Activated naive CD8-positive, alpha-beta T cell treated with anti-CD3 and anti-CD28 coated beads, Interleukin-2, amount 50 U/mL, for 24 hours (primary cell): ENCODE measurements at places on chromosomes 2 and 18.

- no peak overlapping the region for H3K4me3 ChIP-seq
- no peaks in the 10 kb centered on the region for H3K36me3 ChIP-seq
- no peak for DNase-seq
- no peaks in the 10 kb centered on the region for H3K4me1 ChIP-seq
Measured at GRCh38 chr18:63683890-63684289, 18.9 kb upstream of the SERPINB11 start.

DNA sequence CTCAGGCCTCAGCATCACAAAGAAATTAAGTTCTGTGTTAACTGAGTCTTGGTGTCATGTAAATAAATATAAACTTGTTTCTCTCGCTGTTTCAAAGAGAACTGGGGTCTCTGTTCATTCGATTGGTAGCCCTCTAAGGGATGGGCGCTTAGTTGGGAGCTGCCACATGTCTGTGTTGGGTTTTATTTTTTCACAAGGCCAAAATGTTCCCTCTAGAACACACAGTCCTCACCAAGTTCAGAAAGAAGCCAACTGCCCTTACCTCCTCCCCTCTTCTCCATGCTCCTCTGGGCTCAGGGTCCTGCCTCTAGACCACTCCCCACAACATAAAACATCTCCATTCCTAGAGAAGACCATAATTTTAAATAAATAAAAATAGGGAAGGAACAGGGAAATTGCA is 490.9 kb downstream of the TNS1 start:
- no peaks in the 10 kb centered on the region for H3K36me3 ChIP-seq
- H3K4me3 ChIP-seq: no peak overlapping the region
- H3K27me3 ChIP-seq: peaks cover 6% of the 10 kb centered on the region
- DNase-seq: no peak

DNA sequence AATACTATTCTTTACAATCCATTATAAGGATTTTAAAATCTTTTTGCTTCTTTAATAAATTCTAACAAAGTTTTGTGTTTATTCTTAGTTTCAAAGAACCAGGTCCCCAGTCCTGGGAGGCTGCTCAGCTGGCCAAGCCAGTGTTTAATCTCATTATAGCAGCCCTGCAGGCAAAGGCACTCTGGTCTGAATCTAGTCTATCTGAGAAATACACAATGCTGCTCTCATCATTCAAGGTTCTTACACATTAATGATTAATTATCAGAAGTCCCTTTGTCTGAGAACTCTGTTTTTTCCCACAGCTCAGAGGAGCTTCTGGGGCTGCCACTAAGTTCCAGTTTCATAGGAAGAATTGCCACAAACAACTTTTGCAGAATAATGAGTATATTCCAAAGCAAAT is 27.7 kb downstream of the KCTD18 start:
- no peaks in the 10 kb centered on the region for H3K27me3 ChIP-seq
- no peak overlapping the region for H3K27ac ChIP-seq
- no peaks in the 10 kb centered on the region for H3K4me1 ChIP-seq
- H3K36me3 ChIP-seq: no peaks in the 10 kb centered on the region
- no peak for DNase-seq

GRCh38 chr2:175454953-175455389 is 273.5 kb upstream of the ATP5MC3 start:
- H3K27me3 ChIP-seq: peaks cover 4% of the 10 kb centered on the region
- DNase-seq: no peak
- H3K27ac ChIP-seq: no peak overlapping the region
- no peak overlapping the region for H3K4me3 ChIP-seq

DNA sequence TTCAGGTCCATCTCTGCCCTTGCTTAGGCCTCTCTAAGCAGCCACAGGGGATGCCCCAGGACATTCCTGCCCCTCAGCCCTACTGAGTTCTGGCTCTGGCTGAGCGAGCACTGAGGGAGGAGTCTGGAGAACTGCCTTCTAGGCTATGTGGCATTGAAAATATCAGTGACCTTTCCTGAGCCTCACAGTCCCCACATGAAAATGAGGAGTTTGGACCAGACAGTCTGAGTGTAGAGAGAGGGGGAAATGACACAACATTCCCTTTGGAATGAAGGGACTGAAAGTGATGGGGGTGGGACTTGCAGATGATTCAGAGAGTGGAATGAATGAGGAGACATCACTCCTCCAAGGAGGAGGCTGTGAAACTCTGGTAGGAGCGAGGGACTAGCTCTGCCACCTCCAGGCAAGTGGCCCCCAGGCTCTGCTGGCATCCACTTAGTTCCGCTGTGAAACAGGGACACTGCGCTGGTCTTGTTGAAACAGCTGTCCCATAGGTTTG is 8.0 kb downstream of the TNS1 start:
- peaks cover 11% of the 10 kb centered on the region for H3K27me3 ChIP-seq
- no peak overlapping the region for H3K27ac ChIP-seq
- no peak for DNase-seq

GRCh38 chr2:121237980-121238665 is 46.9 kb downstream of the TFCP2L1 start:
- no peak overlapping the region for H3K4me3 ChIP-seq
- DNase-seq: no peak
- no peaks in the 10 kb centered on the region for H3K4me1 ChIP-seq
- no peaks in the 10 kb centered on the region for H3K27me3 ChIP-seq

- DNase-seq: no peak
- no peaks in the 10 kb centered on the region for H3K36me3 ChIP-seq
- H3K27ac ChIP-seq: no peak overlapping the region
- no peak overlapping the region for H3K4me3 ChIP-seq
- peaks cover 2% of the 10 kb centered on the region for H3K27me3 ChIP-seq
Measured at GRCh38 chr2:107028661-107029060, 142.7 kb upstream of the ST6GAL2 start.

- H3K4me3 ChIP-seq: no peak overlapping the region
- DNase-seq: no peak
- no peaks in the 10 kb centered on the region for H3K4me1 ChIP-seq
- H3K27ac ChIP-seq: no peak overlapping the region
Measured at GRCh38 chr2:21161122-21161521, 37.4 kb downstream of the TDRD15 start.

DNA sequence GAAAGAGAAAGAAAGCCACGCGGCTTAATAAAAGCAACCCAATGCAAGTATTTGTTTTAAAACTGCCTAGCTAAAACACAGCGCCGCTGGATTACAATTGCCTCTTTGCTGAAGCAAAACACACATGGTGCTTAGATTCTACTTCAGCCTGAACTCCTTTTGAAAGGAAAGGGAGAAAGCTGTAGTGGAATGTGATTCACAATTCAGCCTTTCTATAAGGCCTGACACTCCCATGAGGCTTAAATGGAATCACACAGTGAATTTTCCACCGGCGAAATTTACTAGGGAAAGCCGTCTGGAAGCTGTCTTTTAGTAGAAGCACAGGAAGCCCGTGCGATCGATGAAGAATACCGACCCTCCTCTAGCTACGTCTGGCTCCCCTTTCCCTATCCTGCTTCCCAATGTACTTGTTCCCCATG is 348.0 kb downstream of the DLGAP1 start:
- H3K4me3 ChIP-seq: no peak overlapping the region
- no peaks in the 10 kb centered on the region for H3K4me1 ChIP-seq
- no peaks in the 10 kb centered on the region for H3K36me3 ChIP-seq
- no peaks in the 10 kb centered on the region for H3K27me3 ChIP-seq
- DNase-seq: no peak

DNA sequence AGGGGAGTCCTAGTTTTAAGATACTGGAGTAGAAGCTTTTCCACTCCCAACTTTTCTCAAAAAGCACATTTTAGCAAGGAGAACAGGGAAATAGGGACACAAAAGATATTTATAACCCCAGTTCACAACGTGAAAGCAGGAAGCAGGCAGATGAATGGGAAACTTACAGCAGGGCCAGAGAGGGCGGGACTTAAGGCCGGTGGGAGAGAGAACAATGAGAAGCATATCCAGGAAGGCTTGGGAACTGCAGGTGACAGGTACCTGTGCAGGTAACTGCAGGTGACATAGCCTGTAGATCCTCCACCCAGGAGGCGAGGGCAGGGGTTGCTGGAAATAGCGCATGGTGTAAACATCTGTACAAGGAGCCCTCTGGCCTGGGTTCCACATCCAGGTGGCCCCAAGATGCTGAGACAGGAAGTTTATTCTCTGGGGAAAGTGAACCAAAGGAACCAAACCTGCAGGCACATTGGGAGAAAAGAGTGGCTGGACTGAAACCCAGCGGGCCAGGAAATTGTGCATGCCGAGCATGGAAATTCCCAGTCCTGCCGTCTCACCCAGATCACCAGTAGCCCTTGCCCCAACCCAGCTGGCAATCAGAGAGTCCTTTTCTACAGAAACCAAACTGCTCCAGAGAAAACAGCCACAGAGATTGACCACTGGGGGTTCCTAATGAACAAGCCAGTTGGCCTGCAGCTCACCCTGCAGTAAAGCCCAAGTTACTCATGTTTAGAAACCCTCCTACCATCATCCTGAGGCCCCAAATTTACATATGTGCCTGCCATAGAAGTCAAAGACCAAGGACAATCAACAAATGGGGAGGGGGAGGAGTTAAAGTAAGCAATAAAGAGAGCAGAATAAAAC is 24.3 kb upstream of the COL6A3 start:
- H3K4me1 ChIP-seq: peaks cover 97% of the 10 kb centered on the region
- peaks cover 6% of the 10 kb centered on the region for H3K36me3 ChIP-seq
- DNase-seq: no peak
- peaks cover 3% of the 10 kb centered on the region for H3K27me3 ChIP-seq
- peak overlapping the region; percentile 10 for H3K27ac ChIP-seq

GRCh38 chr2:69278366-69278765 is 108.7 kb downstream of the GFPT1 start:
- H3K4me1 ChIP-seq: no peaks in the 10 kb centered on the region
- no peak for DNase-seq
- peaks cover 15% of the 10 kb centered on the region for H3K27me3 ChIP-seq
